Colonic mucosa (tissue), 4 donors: ENCODE measurements at places on chromosomes 2 and 18.

- no peaks in the 10 kb centered on the region for H3K36me3 ChIP-seq
- H3K27me3 ChIP-seq: no peaks in the 10 kb centered on the region
- H3K4me1 ChIP-seq: peaks cover 5% of the 10 kb centered on the region
- DNase-seq: peak; percentile 59
Measured at GRCh38 chr2:64524604-64525316, 632 bp downstream of the AFTPH start.

DNA sequence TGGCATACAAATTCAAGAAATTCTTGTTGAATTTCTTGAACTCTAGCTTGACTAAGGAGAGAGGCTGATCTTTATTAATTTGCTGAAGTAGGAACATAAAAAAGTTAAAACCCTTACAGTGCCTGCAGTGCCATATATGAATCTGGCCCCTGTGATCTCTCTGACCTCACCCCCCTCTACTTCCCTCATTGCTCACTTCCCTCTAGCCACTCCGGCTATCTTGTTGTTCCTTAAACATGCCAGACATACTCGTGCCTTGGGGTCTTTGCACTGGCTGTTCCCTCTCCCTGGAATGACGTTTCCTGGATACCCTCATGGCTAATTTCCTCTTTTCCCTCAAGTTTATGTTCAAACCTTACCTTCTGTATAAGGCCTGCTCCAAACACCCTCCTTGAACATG is 246.3 kb upstream of the SIX2 start:
- H3K4me1 ChIP-seq: no peaks in the 10 kb centered on the region
- DNase-seq: no peak
- no peak overlapping the region for H3K4me3 ChIP-seq
- no peaks in the 10 kb centered on the region for H3K36me3 ChIP-seq
- no peak overlapping the region for H3K27ac ChIP-seq
- no peaks in the 10 kb centered on the region for H3K27me3 ChIP-seq

GRCh38 chr18:68431922-68432198 is 283.0 kb downstream of the TMX3 start:
- no peak for DNase-seq
- no peak overlapping the region for H3K4me3 ChIP-seq
- H3K27me3 ChIP-seq: no peaks in the 10 kb centered on the region
- H3K4me1 ChIP-seq: no peaks in the 10 kb centered on the region

DNA sequence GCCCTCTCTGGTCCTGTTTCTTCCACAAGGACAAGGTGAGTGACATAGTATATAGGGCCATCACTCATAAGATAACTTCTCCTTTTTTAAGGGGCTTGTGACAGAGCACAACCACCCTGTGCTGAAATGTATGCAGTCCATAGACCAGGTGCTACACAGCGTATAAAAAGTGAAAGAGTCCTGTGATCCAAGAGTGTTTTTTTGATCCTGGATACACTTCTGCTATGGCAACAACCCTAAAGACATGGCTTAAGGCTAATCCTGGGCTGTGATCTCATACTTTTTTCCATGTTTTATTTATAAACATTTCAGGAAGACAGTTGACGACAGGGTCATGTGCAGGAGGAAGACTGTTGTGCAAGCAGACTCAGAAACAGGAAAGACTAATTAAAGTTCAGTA is 400.5 kb upstream of the TCF4 start:
- no peak overlapping the region for H3K27ac ChIP-seq
- no peaks in the 10 kb centered on the region for H3K27me3 ChIP-seq
- H3K36me3 ChIP-seq: no peaks in the 10 kb centered on the region
- no peak for DNase-seq
- H3K4me1 ChIP-seq: no peaks in the 10 kb centered on the region
- H3K4me3 ChIP-seq: no peak overlapping the region

DNA sequence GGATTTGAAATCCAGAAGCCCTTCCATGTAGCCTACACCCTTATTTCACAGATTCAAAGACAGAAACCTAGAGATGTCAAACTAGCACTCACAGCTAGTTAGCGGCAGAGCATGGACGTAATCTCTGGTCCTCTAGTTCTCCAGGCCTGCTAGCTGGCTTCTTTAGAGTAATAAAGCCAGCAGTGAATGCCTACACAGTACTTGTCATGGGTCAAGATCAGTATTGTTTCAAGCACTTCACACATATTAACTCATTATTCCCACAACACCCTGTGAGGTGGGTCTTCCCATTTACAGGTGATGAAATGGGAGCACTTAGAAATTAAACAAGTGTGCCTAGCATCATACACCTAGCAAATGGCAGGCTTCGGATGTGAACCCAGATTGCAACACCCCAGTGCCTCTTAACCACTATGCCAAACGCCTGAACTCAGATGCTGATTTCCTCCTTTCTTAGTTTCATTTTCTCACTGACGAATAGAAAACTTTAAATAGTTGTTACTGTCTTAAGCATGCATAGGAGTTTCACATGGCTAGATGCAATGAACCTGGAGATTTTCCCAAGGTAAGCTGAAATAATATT is 14.5 kb upstream of the ZBTB14 start:
- H3K36me3 ChIP-seq: no peaks in the 10 kb centered on the region
- no peak overlapping the region for H3K27ac ChIP-seq
- no peaks in the 10 kb centered on the region for H3K27me3 ChIP-seq
- DNase-seq: no peak

DNA sequence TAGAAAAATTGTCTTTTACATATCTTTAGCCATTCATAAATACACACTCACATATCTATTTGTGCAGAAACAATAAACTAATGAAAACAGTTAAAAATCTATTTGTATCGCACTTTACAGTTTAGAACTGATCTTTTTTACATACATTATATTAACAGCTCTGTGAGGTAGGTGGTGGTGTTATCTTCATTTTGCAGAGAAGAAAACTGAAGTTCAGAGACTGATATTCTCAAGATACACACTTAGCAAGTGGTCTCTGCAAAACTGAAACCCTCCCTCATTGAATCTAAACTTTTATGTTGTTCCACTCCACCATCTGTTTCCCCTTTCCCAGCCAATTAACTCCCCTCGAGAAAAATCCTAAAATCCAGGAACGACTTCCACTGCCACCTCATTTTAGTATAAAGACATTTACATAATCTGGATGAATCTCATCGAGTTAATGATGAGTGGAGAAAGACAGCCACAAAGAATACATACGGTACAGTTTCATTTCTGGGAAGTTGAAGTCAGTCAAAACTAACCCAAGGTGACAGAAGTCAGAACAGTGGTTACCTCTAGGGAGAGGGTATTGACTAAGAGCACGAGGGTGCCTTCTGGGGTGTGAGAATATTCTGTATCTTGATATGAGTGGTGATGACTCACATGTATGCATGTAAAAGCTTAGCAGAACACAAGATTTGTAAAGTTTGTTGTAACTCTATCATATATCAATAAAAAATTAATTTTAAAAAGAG is 524.2 kb upstream of the TCF4 start:
- no peaks in the 10 kb centered on the region for H3K4me1 ChIP-seq
- H3K4me3 ChIP-seq: no peak overlapping the region
- no peaks in the 10 kb centered on the region for H3K27me3 ChIP-seq
- no peaks in the 10 kb centered on the region for H3K36me3 ChIP-seq

GRCh38 chr2:162710287-162710890 is 128.2 kb downstream of the KCNH7 start:
- no peaks in the 10 kb centered on the region for H3K4me1 ChIP-seq
- H3K4me3 ChIP-seq: no peak overlapping the region
- no peaks in the 10 kb centered on the region for H3K27me3 ChIP-seq

DNA sequence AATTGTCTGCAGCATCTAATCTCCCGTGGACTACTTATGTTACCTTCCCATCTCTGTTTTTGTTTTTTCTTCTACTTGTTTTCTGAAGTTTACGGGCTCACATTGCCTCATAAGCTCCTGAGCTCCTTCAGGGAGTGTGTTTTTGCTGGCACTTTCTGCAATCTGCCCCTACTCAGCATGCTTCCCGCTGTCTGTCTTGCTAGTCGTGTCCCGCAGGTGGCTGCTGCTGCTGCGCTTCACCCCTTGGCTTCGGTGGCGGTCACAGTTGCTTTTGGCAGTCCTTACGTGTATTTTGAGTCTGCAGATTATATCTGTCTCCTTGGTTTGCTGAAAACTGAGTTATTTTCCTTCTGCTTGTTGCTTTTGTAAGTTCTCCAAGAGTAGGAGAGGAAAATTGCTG is 37.3 kb downstream of the FER1L5 start:
- H3K36me3 ChIP-seq: no peaks in the 10 kb centered on the region
- no peaks in the 10 kb centered on the region for H3K4me1 ChIP-seq
- no peak overlapping the region for H3K4me3 ChIP-seq
- DNase-seq: peak; percentile 37
- H3K27ac ChIP-seq: no peak overlapping the region
- no peaks in the 10 kb centered on the region for H3K27me3 ChIP-seq

GRCh38 chr2:98241592-98241991 is 104.7 kb upstream of the CNGA3 start:
- H3K27me3 ChIP-seq: no peaks in the 10 kb centered on the region
- H3K4me3 ChIP-seq: no peak overlapping the region
- H3K27ac ChIP-seq: no peak overlapping the region
- H3K36me3 ChIP-seq: no peaks in the 10 kb centered on the region

DNA sequence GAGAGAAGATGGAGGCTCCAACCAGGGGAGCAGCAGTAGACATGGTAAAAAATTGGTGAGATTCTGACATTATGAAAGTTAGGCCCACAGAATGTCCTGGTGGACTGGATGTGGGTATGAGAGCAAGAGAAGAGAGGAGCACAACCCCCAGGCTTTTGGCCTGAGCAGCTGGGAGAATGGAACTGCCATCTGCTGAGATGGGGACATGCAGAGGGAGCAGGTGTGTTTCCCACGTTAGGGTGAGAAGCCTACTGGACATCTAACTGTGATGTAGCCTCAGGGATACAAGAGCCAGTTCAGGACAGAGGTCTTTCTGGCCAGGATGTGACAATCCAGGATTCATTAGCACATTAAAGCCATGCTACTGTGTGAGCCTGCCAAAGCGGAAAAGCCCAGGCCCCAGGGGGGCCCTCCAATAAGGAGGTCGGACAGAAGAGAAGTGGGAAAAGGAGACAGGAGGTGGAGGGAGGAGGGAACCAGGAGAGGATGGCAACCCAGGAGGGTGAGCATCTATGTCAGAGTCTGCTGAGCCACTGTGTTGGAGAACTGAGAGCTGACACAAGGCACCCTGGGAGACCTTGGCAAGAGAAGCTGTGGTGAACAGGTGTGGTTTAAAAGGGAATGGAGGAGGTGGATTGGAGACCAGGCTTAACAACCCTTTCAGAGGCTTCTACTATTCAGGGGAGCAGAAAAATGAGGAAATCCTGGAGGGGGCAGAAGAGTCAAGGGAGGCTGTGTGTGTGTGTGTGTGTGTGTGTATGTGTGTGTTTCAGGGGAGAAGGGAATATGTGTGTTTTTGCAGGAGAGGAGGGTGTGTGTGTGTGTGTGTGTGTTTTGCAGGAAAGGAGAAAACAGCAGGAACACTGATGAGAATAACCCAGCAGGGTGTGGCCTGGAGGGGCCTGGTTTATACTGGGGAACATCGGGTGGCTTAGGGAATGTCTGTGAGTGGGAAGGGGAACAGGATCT is 10.5 kb downstream of the CYB5A start:
- H3K4me1 ChIP-seq: peaks cover 7% of the 10 kb centered on the region
- DNase-seq: peak; percentile 48
- no peak overlapping the region for H3K4me3 ChIP-seq
- no peaks in the 10 kb centered on the region for H3K36me3 ChIP-seq
- H3K27ac ChIP-seq: peak overlapping the region; percentile 34
- no peaks in the 10 kb centered on the region for H3K27me3 ChIP-seq

GRCh38 chr2:127107622-127107999 is 657 bp upstream of the BIN1 start:
- no peaks in the 10 kb centered on the region for H3K4me1 ChIP-seq
- H3K27ac ChIP-seq: peak overlapping the region; percentile 84
- H3K27me3 ChIP-seq: no peaks in the 10 kb centered on the region
- peak overlapping the region; percentile 87 for H3K4me3 ChIP-seq

GRCh38 chr18:48872234-48873145 is 78.3 kb downstream of the SMAD7 start:
- H3K4me3 ChIP-seq: no peak overlapping the region
- no peaks in the 10 kb centered on the region for H3K36me3 ChIP-seq
- DNase-seq: no peak

DNA sequence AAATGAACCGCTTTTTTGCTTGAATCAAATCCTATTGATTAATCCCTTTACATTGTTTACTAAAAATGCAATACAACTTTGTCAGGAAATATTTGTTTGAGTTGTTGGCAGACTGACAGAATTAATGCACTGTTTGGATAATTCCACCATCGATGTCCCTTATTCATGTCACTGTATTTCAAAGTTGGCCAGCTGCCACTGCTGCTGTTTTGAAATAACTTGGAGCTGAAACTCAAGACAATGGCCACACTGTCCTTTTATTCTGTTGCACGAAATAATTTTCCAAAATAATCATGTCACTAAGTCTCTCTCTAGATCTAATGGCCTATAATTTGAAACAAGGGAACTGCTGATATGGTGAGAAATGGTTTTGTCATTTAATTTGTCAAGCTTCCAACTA is 55.2 kb upstream of the PAX3 start:
- H3K27ac ChIP-seq: no peak overlapping the region
- no peak for DNase-seq
- H3K36me3 ChIP-seq: no peaks in the 10 kb centered on the region
- H3K4me3 ChIP-seq: no peak overlapping the region
- no peaks in the 10 kb centered on the region for H3K4me1 ChIP-seq
- no peaks in the 10 kb centered on the region for H3K27me3 ChIP-seq

- H3K36me3 ChIP-seq: no peaks in the 10 kb centered on the region
- no peak for DNase-seq
- H3K4me3 ChIP-seq: no peak overlapping the region
- no peaks in the 10 kb centered on the region for H3K4me1 ChIP-seq
Measured at GRCh38 chr18:47863041-47863440, 67.4 kb downstream of the SMAD2 start.

GRCh38 chr2:60756097-60757087 is at the start of gene PAPOLG:
Gene PAPOLG, plus strand, starts transcription at chr2:60756268. Its CDS starts 211 bp downstream, at chr2:60756479.
- peaks cover 9% of the 10 kb centered on the region for H3K4me1 ChIP-seq
- H3K4me3 ChIP-seq: peak within 1 kb of the TSS; percentile 85
- no peaks in the 10 kb centered on the region for H3K36me3 ChIP-seq
- peak; percentile 98 for DNase-seq

DNA sequence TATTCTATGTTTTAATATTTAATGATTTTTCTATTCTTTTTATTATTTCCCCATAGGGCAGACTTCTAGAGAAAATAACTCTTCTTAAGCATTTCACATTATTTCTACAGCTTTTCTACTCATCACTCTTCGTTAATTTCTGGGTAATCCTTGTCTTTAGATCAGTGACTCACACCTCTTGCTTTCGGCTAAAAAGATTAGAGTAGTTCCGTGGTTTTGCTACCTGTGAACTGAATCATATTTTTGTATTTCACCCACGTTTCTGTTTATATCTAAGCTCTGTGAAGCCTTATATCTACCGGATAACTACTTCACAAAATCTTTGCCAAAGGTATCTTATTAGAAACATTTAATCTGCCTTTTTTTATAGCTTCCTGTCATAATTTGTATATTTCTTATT is 685.5 kb upstream of the FSHR start:
- H3K4me1 ChIP-seq: no peaks in the 10 kb centered on the region
- no peak for DNase-seq
- H3K4me3 ChIP-seq: no peak overlapping the region
- no peaks in the 10 kb centered on the region for H3K27me3 ChIP-seq
- no peaks in the 10 kb centered on the region for H3K36me3 ChIP-seq

GRCh38 chr2:120287183-120288015 is 34.7 kb downstream of the RALB start:
- no peaks in the 10 kb centered on the region for H3K36me3 ChIP-seq
- H3K4me1 ChIP-seq: no peaks in the 10 kb centered on the region
- H3K4me3 ChIP-seq: no peak overlapping the region
- no peak overlapping the region for H3K27ac ChIP-seq
